ENCODE measurements at places on chromosomes 2 and 18.

DNA sequence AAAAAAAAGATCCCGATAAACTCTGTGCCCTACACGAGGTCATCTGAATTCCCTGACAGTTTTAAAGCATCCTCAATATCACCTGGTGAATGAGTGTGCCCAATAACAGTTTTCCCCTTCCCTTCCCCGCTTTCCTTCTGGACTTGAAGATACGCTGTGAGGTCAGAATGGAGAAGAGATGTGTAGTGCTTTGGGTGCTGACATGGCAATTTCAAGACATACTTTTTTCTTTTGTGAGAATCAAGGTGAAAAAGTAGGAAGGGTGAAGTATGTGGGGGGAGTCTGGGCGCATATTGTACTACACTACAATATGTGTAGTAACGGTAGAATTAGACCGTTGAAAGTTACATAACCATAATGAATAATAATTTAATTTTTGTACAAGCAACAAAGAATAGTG is 21.7 kb downstream of the DNAJC27 start:
- DNase-seq = no peak

- DNase-seq = no peak
Observed at GRCh38 chr2:217989221-217989948, 13.4 kb downstream of the TNS1 start.

GRCh38 chr2:68083346-68083745 is 20.5 kb upstream of the C1D start:
- DNase-seq = no peak

- peak; percentile 67 for DNase-seq
Observed at GRCh38 chr18:63161761-63162195, 157.8 kb downstream of the BCL2 start.

GRCh38 chr18:21599585-21600525 is 649 bp downstream of the ESCO1 start:
- peak; percentile 47 for DNase-seq

- no peak for DNase-seq
Observed at GRCh38 chr18:59470561-59471121, 111.6 kb upstream of the LMAN1 start.

- DNase-seq = no peak
Observed at GRCh38 chr18:25650201-25650941, 298.4 kb upstream of the ZNF521 start.
